AG09309 (cell line): ENCODE measurements at places on chromosomes 11 and 22.

- no peak for DNase-seq
Measured at GRCh38 chr11:116823031-116823843, at the start of gene APOA4. Gene APOA4, minus strand, starts transcription at chr11:116823304. Its CDS starts 113 bp downstream, at chr11:116823191.

DNA sequence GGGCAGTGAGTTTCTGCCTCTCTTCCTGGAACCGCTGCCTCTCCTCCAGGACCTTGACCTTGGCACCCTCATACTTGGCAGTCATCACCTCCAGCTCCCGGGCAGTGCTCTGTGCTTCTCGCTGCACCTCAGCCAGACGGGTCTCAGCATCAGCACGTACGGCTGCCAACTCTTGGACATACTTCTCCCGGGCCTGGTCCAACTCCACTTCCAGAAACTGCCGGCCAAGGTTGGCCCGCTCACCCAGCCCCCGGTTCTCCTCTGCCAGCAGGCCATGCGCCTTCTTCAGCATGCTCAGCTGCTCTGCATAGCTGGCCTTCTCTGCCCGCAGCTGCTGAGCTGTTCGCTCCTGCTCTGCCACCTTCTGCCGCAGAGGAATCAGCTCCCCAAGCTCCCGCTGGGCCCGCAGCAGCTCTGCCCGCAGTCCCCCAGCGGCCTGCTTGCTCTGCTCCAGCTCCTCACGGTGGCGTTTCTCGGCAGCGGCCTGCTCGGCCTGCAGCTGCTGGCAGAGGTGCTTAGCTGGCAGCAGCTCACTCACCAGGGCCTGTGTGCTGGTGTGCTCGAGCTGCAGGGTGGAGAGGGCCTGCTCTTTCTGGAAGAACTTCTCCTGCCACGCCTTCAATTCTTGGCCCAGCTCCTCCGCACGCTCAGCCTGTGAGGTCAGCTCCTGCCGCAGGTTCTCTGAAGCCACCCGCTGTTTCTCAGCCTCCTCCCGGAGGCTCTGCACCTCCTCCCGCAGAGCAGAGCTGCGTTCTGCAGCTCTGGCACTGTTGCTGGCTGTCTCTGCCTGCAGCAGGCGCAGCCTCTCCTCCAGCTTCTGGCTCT lies 14.4 kb downstream of the IL18BP start:
- peak; percentile 74 for DNase-seq

- DNase-seq, result peak; percentile 83
Measured at GRCh38 chr11:67630228-67630942, 648 bp upstream of the NUDT8 start.

DNA sequence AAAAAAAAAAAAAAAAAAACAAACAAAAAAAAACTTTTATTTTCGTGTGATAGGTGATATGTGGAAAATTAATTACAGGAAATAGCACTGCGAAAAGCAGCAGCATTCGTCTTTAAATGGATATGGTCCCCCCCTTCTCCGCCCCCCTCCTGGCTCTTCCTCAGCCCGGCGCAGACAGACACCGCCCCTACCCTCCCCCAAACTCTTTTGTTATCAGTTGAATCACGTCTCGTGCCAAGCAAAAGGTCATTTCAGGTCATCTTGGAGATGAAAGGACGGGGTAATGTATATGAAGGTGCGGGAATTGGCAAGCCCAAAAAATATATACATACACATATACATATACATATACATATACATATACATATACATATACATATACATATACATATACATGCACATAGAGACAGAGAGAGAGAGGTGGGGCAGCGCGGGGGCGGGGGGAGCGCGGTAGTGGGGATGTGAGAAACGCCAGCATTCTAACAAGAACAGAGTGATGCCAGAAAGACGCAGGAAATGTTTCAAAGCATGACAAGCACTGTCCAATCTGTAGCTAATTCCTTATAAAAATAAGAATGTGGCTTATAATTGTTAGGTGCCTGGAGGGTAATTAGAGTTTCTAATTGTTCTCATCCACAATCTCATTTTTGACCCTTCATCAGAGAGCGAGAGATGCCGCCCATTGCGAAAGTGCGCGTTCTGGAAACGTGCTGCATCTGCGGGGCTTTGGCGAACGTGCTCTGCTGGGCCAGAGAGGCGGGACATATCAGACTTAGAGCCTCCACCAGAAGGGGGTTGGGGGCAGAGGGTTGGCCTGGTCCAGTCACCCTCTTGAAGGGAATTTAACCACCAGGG lies 214.5 kb upstream of the UBASH3B start:
- DNase-seq, result no peak

GRCh38 chr11:131253142-131253655 lies 117.2 kb upstream of the NTM start:
- no peak for DNase-seq

- no peak for DNase-seq
Measured at GRCh38 chr11:17810746-17811145, 76.2 kb downstream of the KCNC1 start.

- DNase-seq, result peak; percentile 57
Measured at GRCh38 chr11:9384535-9385326, at the start of gene IPO7. Gene IPO7, plus strand, starts transcription at chr11:9384652. Its CDS starts 112 bp downstream, at chr11:9384764.
